Activated naive CD4-positive, alpha-beta T cell treated with anti-CD3 and anti-CD28 coated beads, Interleukin-2, amount 10 ng/mL, durations not matched to agents 7 days and 5 days (primary cell): ENCODE measurements at places on chromosomes 1 and 21.

GRCh38 chr21:42230178-42230577, 11.2 kb downstream of the ABCG1 start:
- no peak for DNase-seq

DNA sequence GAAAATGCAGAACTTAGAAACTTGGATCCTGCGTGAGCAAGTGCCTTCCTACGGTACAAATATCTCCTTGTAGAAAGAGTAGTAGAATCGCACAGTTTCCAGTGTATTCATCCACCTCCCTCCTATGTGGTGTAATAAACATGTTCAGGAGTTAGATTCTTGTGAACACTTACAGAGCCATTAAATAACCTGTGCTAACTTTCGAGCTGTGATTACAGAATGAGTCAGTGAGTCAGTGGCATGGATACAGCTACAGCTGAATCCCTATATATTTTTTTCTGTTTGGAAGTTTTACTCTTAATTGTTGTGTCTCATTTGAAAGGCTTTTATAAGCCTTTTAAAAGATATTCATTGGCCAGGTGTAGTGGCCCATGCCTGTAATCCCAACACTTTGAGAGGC, 148.7 kb downstream of the EDEM3 start:
- no peak for DNase-seq

GRCh38 chr1:237891979-237892378, 1.3 kb upstream of the ZP4 start:
- DNase-seq: no peak

DNA sequence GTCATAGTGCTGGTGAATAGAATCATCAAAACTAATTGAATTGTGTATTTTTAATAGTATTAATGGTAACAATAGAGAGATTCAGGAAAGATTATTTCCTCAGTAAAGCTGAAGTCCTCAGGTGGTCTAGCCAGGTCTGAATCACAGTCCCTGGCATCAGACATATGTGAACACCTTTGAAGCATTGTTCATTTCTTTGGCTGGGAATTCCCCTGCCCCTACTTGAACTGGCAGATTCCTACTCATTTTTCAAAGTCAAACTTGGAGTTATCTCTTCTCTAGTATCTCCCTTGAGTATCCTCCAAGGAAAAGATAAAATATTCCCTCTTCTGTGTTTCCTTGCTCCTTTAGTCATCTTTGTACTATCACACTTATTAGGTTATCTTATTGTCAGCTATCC, 759.8 kb downstream of the ADGRL2 start:
- DNase-seq: no peak

DNA sequence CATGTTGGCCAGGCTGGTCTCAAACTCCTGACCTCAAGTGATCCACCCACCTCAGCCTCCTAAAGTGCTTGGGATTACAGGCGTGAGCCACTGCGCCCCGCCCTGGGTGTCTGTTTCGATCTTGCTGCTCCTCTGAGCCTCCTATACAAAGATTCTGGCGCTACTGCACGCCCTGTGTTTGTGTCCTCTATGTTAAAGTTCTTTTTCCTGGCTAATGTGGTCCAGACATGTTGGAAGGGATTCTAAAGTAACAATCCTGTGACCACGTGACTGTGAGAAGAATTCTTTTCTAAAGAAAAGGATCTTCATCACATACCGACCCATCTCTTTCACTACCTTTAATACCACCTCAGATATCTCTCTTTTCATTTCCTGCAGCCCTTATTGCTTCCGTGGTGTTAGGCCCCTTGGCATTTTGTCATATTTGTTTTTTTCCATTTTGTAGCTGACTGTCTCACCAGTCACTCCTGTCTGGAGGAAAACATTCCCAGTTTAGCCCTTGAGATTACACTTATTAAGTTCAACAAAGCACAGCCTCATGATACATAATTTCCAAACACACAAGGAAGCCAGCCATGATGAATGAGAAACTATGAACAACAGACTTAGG, 27.2 kb upstream of the ENO1 start:
- DNase-seq: no peak

DNA sequence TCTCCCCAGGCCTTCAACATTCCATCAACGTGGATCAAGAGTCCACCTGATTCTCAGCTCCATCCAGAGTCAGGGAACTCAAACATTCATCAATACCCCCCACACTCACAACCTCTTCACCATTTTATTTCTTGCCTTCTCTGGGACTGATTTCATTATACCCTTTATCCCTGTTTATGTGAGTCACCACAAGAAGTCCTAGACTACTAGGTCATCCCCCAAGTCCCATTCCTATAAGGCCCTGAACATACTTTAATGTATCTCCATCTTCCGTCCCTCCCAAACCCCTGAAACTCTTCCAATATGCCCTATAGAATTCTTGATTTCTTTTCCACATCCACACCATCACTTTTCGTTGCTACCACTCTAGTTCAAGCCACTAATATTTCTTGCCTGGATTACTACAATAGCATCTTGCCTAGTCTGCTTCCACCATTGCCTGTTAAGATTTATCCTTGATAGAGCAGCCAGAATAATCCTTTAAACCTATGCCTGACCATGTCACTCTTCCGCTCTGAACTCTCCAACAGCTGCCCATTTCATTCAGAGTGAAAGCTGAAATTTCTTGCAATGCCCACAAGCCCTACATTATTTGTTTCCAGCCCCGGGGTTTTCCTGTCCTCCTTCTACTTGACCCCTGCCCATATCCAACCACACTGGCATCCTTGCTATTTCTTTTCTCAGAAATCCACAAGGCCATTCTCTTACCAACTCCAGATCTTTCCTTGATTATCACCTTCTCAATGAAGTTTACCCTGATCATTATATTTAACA, 9.4 kb upstream of the SAMD13 start:
- DNase-seq: no peak

- no peak for DNase-seq
Observed at GRCh38 chr1:91007827-91008226, 14.0 kb downstream of the ZNF644 start.

DNA sequence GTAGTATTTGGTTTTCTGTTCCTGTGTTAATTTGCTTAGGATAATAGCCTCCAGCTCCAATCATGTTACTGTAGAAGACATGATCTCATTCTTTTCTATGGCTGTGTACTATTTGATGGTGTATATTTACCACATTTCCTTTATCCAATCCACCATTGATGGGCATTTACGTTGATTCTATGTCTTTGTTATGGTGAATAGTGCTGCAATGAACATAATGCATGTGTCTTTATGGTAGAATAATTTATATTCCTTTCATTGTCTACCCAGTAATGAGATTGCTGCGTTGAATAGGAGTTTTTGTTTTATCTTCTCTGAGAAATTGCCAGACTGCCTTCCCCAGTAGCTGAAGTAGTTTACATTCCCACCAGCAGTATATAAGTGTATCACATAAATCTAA, 538.8 kb downstream of the LRRIQ3 start:
- no peak for DNase-seq

DNA sequence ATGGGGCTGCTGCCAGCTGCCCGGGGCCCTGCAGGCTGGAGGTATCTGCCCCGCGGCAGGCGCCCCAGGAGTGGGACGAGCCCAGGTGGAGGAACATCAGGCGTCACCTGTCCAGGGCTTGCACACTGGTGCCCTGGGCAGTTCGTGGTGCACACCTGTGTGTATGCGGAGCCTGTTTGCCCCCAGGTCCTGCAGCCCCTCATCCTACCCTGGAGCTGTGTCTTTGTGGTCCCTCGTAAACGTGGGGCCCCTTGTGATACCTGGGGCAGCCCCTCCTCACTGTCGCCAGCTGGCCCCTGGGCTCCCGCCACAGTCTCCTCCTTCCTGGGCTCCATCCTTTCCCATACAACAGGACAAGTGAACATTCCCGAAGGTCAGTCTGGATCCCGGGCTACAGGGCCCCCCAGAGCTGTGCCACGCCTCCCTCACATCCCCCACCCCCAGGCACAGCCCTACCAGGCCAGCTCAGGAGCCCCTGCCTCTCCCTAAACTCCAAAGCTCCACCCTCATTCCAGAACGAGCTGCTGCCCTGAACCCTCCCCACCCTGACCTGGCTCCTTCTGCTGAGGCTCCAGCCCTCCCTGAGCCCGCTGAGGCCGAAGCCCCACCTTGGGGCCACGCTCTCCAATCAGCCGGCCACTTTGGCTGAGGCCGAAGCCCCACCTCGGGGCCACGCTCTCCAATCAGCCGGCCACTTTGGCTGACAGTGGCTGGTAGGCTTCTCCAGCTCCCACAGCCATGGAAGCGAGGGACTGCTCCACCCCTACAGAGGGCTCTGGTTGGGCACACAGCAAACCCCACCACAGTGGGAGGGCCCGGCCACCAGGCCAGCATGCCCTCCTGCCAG, 42.6 kb downstream of the UBE2G2 start:
- DNase-seq: peak; percentile 10

DNA sequence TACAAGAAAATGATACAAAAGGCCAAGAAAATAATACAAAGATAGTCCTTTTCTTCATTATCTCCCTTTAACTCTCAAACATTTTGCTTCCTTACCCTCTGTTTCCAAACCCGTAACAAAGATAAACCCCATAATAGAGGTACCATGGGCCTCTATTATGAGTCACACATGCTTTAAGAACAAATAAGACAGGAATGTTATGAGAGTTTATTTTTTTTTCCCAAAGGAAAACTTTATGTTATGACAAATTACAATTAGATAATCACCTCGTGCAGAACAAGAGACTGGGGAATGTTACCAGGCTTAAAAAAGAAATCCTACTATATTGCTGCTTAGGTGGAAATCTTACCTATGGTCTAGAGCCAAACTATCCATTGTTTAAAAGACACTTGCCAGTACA, 272.0 kb downstream of the BRINP3 start:
- DNase-seq: no peak

GRCh38 chr1:1164701-1165451, 8.8 kb upstream of the TTLL10 start:
- no peak for DNase-seq
